Fibroblast of the aortic adventitia (primary cell): ENCODE measurements at places on chromosomes 2 and 18. TPM values are rescaled to one million over a fixed set of nuclear protein-coding genes. Genes with fewer than 3 reads are reported as not detected.

DNA sequence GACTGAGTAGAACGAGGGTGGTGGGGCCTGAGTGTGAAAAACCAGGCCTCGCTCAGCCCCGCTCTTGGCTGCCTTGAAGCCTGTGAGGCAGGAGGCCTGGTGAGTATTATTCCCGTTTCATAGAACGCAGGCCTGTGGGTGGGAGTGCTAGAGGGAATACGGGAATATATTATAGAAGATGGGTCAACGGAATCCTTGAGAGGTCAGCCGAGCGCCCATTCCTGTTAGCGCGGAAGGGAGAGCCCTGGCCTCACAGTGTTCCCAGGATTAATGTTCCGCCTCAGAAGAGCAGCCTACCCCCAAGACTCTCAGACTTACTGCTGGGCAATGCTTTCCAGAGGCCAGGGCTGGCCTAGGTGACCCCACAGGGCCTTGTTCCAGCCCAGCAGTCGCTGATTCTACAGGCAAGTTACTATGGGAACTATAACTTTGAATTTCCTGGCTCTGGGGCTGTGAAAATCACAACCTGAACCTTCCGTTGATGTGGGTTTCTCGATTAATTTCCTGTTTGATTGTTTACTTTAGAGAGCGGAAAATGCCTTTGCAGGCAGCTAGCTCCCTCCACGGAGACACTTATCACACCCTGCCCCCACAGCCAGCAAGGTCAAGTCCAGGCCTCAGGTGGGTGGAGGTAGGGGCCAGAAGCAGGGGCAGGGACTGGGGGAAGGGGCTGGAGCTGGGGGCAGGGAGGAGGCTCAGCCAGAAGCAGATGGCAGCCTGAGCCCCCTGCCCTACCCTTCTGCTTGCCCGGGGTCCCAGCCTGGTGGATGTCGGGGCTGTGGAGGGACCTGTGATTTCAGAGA lies 108.3 kb downstream of the SMAD7 start:
- DNase-seq, result no peak

DNA sequence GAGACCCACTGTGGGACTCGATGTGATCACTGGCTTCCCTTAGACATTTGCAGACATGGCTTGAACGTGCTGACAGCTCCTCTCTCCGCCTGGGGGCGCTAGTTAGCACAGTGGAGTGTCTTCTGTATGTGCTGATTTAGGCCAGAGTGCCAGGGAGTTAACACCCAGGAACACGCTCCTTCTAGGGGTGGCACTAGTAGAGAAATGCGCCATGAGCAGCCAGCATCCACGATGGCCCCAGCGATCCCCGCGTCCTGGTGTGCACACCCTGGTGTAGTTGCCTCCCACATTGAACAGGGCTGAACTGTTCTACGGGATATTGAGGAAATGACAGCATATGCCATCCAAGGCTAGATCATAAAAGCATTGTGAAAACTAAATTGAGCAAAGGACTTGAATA lies 11.4 kb upstream of the NMUR1 start:
- DNase-seq, result no peak

The SRD5A2 gene
- 0.09 TPM in 1 of 2 replicates, not detected in the other for total RNA-seq

The CFAP65 gene
- not detected in 2 replicates for total RNA-seq

The ERCC3 gene
- 25.4 and 35.4 TPM in 2 replicates for total RNA-seq

DNA sequence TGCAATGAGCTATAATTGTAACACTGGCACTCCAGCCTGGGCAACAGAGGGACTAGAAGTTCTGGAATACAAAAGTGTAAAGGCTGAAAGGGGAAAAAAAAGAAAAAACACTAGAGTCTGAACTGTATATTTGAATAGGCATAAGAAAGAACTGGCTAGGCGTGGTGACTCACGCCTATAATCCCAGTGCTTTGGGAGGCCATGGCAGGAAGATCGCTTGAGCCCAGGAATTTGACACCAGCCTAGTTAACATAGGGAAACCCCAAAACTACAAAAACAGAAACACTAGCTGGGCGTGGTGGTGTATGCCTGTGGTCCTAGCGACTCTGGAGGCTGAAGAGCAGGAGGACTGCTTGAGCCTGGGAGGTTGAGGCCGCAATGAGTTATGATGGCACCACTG lies 70.6 kb downstream of the SAP130 start:
- DNase-seq, result no peak

GRCh38 chr18:55607773-55608172 lies 19.8 kb upstream of the TCF4 start:
- DNase-seq, result no peak

The FAM237A gene
- not detected in 2 replicates for total RNA-seq

The HADHB gene
- 102 and 107 TPM in 2 replicates for total RNA-seq

- DNase-seq, result no peak
These were observed 16.0 kb downstream of the NEB start for GRCh38 chr2:151718247-151718646.

GRCh38 chr2:204059016-204059415 lies 122.5 kb downstream of the ICOS start:
- DNase-seq, result no peak

The USP37 gene
- 14.8 and 16.1 TPM in 2 replicates for total RNA-seq

The CABYR gene
- total RNA-seq, result 4.6 and 7.3 TPM in 2 replicates

GRCh38 chr2:207734264-207734635 lies 22.8 kb downstream of the CCNYL1 start:
- peak; percentile 64 for DNase-seq

DNA sequence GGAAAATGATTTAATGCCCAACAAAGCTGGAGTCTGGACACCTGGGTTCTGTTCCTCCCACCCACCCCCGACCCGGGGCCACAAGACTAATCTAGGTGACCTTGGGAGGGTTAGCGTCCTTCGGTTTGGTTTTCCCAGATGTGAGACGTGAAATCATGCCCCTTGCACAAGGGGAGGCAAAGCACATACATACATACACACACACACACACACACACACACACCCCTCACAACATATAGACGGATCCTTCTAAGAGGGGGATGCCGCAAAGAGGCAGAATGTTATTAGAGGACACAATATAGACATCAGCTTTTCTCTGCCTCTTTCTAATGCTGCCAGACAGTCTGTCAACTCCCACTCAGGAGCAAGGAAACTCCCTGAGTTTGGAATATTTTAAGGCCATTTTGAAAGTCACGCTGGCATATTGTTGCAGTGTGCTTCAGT lies 616 bp upstream of the RBMS1 start:
- peak; percentile 40 for DNase-seq

- DNase-seq, result no peak
These were observed 35.8 kb downstream of the SCG2 start for GRCh38 chr2:223566396-223566795.

The GAREM2 gene
- 0.57 and 2.4 TPM in 2 replicates for total RNA-seq

The PLGLB2 gene
- total RNA-seq, result 2.3 TPM in 1 of 2 replicates, not detected in the other

The SH3RF3 gene
- total RNA-seq, result 2.1 and 8.4 TPM in 2 replicates

GRCh38 chr2:46276642-46277041 lies 20.6 kb upstream of the EPAS1 start:
- peak; percentile 37 for DNase-seq

- DNase-seq, result no peak
These were observed 152.5 kb upstream of the ACKR3 start for GRCh38 chr2:236417150-236417549.

The STON1 gene
- 24.6 and 79.9 TPM in 2 replicates for total RNA-seq

- peak; percentile 83 for DNase-seq
These were observed 3.9 kb downstream of the KCNK3 start for GRCh38 chr2:26696351-26696816.

DNA sequence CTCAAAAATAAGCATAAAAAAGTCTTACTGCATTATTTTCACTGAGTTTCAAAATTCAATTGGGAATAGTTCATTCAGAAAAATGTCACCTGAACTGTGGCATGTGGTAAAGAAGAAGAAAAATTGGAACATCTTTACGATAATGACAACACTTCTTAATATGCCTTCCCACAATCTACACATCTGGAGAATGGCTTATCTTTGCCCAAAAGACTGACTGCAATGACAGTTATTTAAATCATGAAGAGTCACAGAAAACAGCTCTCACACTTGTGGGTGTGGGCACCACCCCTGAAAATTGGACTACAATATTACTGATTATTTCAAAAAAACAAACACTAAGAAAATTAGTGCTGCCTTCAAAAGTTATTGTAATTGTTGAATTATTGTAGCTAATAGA lies 152.3 kb downstream of the USP34 start:
- no peak for DNase-seq

The CRYBA2 gene
- not detected in 2 replicates for total RNA-seq

DNA sequence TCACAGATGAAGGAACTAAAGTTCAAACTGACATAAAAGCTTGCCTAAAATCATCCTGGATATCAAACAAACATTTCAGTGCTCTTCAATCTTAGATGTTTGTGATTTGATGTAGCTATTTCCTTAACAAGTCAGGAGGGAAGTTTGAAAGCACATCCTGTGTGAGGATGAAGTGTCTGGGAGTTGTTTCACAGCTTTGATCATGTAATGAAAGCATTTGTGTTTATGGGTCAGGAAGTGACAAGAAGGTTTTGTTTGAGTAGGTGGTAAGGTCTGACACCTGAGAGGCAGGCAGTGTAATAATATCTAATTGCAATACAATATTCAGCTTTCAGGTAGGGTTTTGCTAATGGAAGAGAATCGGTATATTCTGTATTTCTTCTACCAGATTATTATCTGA lies 26.0 kb upstream of the CSRNP3 start:
- no peak for DNase-seq

DNA sequence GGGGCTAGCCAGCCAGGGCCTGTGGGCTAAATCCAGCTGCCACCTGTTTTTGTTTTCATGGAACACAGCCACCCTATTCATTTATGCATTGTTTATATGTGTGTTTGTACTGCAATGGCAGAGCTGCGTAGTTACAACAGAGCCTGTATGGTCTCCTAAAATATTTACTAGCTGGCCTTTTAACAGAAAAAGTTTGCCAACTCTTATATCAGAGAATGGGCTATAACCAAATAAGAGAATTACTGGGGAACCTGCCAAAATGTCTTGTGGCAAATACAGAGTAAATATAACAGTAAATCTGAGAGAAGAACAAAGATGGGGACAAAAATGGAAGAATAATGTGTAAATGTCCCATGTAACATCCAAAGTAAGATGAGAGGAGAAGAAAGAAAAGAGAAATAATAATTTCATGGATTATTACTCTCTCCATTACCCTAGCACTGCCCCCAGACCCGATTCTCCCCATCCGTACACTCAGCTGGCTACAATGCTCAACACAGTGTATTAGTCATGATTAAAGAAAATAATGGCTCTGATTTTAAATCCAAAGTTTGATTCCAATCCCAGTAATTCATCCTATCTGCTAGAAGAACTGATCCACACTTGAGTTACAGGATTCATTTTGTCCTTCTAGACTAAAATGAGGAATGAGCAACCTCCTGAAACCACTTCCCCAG lies 249.3 kb downstream of the LRATD1 start:
- no peak for DNase-seq

GRCh38 chr2:98623657-98624056 lies 15.3 kb downstream of the UNC50 start:
- DNase-seq, result peak; percentile 40

- no peak for DNase-seq
These were observed 237.5 kb upstream of the RBBP8 start for GRCh38 chr18:22695674-22696073.

GRCh38 chr2:152557273-152557888 lies 159.9 kb downstream of the PRPF40A start:
- no peak for DNase-seq

The CYP27C1 gene
- total RNA-seq, result 0.41 and 0.72 TPM in 2 replicates

DNA sequence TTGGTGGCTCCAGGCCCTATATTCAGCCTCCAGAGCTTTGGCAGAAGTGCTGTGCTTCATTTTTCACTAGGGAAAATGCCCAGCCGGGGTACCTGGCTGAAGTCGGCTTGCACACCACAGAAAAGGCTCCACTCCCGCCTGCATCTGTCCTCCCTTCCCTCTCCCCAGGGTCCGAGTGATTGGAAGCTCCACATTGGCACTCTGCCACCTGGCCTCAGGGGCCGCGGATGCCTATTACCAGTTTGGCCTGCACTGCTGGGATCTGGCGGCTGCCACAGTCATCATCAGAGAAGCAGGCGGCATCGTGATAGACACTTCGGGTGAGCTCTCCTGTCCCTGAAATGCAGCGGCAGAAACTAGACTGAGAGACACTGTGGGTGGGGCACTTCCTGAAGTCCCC lies 47.4 kb downstream of the IMPA2 start:
- no peak for DNase-seq

GRCh38 chr2:230913406-230914143 lies 11.5 kb downstream of the GPR55 start:
- DNase-seq, result peak; percentile 8
